ENCODE measurements at places on chromosomes 7 and 10.

DNA sequence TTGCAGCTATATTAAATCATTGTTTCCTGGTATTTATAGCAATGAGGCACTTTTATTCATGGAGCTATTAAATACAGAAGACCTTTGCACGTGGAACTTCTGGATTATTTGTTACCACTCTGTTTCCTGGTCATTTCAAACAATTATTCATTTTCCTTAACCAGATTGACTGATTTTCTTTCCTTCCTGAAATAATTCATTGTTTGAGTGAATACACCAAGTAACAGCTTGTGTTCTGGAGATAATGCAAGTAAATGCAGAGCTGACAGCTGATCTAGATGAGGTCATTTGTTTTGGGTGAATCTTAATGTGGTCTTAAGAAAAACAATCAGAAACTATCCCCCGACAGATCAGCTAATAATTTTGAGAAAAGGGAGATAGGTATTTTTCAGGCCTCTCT lies 497.7 kb downstream of the KIF20B start:
- DNase-seq, result no peak

DNA sequence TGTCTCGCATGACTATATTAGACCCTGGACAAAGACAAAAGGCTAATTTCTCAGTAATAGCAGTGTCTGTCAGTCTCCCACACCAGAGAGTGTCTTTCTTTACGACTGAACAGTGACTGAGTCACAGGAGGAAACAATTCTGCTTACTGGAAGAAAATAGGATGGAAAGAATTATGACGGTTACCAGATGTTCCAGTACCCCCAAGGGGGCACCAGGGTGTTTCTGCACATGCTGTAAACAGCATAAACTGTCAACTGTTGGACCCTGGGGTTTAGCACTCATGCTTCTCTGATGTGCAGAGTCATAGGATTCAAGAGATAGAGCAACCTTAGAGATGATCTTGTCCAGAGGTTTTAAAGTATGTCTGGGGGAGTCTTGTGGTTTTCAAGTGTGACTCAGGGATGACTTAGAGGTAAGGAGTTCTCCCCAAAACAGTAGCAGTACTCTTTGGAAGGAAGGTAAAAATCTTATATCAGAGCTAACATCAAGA lies 291.7 kb downstream of the THSD7A start:
- DNase-seq, result no peak

DNA sequence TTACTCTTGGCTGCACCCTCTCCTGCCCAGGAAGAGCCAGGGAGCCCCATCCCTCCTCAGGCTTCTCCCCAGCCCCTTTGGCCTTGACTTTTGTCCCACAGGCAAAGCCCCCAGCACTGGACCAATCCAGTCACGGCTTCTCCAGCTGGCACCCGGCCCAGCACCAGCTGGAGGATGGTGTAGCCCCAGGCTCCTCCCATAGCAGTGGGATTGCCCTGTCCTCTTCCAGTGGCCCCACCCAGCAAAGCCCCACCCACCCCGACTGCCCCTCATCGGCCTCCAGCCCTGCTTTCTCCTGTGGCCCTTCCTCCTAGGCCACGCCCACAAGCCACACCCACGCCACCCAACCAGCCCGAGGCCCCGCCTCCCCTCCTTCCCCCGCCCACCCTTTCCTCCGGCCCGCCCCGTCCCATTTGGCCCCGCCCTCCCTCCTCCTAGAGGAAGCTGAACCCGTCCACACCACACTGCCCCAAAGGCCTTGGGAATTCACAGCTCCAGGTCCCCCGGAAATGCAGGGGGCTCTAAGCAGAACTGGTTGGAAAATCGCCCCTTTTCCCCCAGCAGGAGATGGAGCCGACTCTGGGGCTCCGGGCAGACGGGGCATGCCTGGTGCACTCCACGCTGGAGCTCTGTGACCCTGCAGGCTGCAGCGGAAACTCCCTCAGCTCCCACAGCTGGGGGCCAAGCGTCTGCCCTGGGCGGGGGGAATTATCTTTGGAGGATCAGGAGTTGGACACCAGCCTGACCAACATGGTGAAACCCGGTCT lies 25.2 kb downstream of the GET4 start:
- no peak for DNase-seq

- DNase-seq, result no peak
Observed at GRCh38 chr7:94417306-94417705, 22.6 kb downstream of the COL1A2 start.

GRCh38 chr7:122528879-122529481 lies 169.9 kb downstream of the RNF133 start:
- no peak for DNase-seq

GRCh38 chr7:98329100-98329790 lies 47.8 kb downstream of the BRI3 start:
- no peak for DNase-seq

- DNase-seq, result no peak
Observed at GRCh38 chr10:13382703-13383398, 34.8 kb upstream of the SEPHS1 start.

DNA sequence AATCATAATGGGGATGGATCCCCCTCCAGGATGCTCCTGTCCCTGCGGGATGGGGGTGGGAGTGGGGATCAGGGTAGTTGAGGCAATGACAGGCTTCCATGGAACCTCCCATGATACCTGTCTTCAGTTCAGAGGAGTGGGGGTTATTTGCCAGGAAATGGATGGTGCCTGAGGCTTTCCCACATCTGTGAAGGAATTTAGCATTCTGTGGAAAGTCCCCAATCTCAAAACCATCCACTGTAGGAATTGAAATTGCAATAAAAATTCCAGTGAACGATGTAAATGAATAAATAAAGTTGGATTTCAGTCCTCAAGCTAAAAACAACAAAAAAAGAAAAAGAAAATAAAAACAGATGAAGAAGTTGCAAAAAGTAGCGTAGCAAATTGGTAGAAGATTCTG lies 81.9 kb downstream of the CHRM2 start:
- no peak for DNase-seq

- no peak for DNase-seq
Observed at GRCh38 chr7:150368884-150369747, 494 bp downstream of the REPIN1 start.
